ENCODE measurements at places on chromosomes 3 and 15.

DNA sequence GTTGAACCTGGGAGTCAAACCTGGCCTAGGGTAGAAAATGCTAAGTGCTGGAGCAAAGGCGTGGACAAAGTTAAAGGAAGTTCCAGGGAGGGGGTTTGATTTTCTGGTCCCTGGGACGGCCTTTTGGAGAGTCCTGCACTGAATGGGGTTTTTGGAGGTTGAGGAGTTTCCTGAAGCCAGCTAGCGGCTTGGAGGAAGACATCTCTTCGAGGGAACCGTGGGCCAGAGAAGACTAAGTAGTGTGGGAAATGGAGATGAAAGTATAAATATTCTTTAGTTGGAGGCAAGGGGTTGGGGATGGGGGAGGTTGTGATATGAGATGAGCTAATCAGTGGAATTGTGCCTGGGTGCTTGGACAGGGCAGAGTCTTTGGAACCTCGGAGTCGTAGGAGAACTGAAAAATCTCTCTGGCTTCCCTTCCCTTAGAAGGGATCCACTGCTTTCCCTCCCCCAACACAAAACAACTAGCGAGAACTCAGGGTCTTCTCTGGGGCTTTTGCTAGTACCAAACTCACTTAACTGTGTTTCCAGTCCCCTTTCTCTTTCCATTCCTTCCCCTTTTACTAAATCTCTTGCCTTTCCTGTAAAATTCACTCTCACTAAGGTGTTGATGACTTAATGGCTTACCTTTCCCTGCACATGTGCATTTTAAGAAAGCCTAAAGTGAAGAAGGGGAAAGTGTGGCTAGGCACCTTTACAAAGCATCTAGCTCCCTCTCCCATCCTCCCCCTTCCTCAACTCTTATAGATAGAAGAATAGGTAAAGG, 1.0 kb downstream of the LPP start:
- no peak for DNase-seq

GRCh38 chr3:37509069-37509468, 334.7 kb upstream of the LRRFIP2 start:
- no peak for DNase-seq

DNA sequence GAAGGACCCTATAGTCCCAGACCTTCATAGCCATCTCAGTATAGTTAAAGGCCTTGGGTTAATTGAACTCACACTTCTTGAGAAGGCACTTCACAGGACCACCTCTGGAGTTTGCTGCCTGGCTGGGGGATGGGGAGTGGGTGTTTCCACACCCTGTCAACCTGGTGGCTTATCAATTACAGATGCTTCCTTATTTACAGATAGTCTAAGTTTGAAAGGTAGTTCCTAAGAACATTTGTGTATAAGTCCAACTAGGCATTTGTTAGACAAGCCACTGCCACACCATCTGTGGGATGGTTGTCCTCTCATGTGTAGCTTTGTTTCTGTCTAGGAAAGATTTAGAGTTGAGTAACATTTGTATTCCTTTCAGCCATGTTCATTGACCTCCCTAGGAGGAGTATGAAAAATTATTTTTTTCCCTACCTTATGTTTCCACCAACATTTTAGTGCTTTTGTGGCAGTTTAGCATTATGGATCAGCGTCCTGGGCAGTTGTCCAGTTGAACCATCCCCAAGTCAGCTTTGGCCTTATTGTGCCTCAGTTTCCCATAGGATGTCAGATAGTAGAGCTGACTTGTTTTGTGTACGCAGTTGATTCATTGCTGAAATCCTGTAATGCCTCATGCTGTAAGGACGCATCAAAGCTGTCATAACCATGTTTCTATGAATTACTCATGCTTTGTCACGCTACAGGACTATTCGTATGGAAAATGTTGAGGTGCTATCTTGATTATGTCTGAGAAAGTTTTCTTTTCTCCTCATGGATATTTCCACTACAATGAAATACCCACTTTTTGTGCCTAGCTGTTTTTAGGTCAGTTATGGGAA, 21.2 kb upstream of the SIAH2 start:
- DNase-seq, result no peak

GRCh38 chr15:89836267-89837133, 21.8 kb upstream of the ANPEP start:
- DNase-seq, result no peak

GRCh38 chr3:101512396-101512645, 691 bp downstream of the SENP7 start:
- no peak for DNase-seq

DNA sequence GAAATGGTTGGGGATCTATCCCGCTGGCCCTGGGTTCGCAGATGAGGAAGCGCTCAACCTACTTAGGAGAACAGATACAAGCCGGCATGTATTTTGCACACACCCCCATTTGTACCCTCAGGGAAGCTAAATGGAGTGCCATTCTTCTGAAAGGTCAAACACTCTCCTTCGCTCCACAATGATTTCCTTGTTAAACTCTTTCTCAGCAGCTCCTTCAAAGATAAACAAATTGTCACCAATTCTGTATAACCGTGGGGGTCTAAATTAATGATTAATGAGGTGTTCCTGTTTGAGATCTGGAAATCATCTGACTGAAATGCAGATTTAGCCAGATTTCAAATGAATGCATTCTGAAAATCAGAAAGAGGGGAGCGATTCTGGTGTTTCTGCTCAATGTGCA, 124.0 kb downstream of the MEGF11 start:
- no peak for DNase-seq

DNA sequence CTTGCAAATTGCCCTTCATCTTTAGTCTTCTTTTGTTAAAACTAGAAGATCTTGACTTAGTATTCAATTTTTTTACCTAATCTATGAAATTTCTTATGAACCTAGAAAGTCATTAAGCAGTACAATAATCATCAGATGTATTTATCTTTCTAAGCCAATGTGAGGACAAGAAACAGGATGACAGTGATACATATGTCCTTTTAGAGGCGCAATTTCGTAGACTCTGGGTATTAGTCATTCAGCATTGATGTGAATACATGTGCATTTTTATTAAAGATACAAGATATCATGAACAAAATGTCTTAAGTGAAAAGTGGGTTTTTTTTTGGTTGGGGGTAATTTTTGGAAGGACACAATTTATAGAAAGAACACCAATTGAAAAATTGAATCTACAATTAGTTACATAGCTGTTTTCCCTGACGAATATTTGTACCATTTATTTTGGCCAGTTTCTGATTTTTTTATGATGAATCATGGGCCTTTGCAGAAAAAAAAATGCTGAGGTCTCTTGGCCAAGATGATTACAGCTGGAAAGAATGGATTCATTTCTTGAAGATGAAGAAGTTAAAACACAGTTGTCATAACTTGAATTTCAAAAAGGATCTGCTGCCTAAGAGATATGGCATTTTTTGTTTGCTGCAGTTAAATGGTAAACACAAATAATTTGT, 48.9 kb upstream of the AGTR1 start:
- no peak for DNase-seq

GRCh38 chr3:36695769-36696137, 68.6 kb downstream of the DCLK3 start:
- DNase-seq, result no peak

- DNase-seq, result peak; percentile 23
Observed at GRCh38 chr3:196666001-196666867, 26.7 kb downstream of the NRROS start.

Measured in NCI-H446 treated with DMSO at 0.1 percent for 48 hours (cell line).